Activated T-helper 17 cell treated with anti-CD3 and anti-CD28 coated beads, Interleukin-2, amount 50 U/mL, for 72 hours (primary cell): ENCODE measurements at places on chromosomes 5 and 9. TPM values are rescaled to one million over a fixed set of nuclear protein-coding genes. Genes with fewer than 3 reads are reported as not detected.

GRCh38 chr9:7196467-7196866 lies 438.7 kb downstream of the KDM4C start:
- ATAC-seq, result peak; percentile 26

GRCh38 chr5:179777909-179778308 lies 15.9 kb upstream of the LTC4S start:
- no peak for ATAC-seq

- ATAC-seq, result peak; percentile 3
Measured at GRCh38 chr5:176916337-176916736, 17.2 kb upstream of the HK3 start.

DNA sequence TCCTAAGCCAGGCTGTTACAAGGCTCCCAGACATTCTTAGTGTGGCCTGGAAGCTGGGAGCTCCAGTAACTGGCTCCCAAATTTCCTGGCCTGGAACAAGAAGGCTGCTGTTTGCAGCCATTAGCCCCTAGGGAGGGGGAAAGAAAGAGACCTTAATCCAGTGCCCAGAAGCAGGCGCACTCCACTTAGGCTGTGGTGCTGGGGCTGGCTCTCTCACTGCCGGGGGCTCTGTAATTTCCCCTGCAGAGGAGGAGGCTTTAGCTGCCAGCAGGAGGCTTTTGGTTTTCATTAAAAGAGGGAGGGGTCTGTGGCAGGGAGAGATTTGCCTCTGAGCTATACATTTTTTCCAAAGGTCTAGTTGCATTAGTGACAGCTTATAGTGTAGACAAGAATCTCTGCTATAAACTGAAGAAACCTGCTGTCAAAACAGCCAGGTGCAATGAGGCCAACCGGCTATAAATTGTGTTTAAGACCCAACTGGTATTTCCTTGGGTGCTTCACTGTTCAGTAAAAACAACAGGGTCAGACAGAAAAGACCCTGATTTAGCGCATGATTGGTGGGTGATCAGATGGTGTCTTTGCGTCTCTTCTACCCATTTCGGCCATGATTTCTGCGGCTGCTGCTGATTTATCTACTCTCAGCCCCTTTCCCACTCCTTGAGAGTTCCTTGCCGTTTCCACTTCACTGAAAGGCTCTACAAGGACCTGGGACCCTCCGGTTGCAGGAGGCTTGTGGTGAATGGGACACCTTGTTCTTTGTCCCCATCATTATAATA lies 254.6 kb downstream of the AOPEP start:
- no peak for ATAC-seq

DNA sequence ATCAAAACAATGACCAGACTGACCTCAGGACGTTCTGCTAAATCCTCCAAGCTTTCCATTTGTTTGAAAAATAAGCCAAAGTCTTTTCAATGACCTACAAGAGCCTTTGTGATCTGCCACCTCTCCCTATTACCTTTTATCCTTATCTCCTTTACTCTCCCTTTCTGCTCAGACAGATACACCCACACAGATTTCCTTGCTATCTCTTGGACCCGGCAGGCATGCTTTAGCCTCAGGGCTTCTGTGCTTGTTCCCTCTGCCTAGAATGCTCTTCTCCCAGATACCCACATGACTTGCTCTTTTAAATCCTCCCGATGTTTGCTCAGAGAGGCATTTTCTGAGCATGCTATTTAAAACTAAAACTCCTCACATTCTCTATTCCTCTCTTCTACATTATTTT lies 8.9 kb upstream of the ELOVL7 start:
- ATAC-seq, result no peak

Gene UBE2QL1
- total RNA-seq, result not detected

DNA sequence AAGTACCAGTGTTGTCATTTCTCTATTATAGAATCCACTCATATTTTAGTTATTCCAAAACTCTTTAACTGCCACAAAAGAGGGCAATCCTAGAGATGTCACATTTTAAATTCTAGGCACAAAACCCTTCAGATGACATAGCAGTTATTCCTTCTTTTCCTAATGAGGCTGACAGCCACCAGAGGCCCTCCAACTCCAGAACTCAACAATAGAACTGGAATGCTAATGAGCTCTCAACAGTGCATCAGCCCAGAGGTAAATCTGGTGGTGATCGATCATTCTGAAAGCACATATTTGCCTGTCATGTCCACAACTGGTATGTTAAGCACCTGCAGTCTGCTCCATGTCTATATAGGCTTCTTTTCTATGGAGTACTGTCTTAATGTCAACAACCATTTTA lies 40.2 kb upstream of the RAB3C start:
- ATAC-seq, result no peak

DNA sequence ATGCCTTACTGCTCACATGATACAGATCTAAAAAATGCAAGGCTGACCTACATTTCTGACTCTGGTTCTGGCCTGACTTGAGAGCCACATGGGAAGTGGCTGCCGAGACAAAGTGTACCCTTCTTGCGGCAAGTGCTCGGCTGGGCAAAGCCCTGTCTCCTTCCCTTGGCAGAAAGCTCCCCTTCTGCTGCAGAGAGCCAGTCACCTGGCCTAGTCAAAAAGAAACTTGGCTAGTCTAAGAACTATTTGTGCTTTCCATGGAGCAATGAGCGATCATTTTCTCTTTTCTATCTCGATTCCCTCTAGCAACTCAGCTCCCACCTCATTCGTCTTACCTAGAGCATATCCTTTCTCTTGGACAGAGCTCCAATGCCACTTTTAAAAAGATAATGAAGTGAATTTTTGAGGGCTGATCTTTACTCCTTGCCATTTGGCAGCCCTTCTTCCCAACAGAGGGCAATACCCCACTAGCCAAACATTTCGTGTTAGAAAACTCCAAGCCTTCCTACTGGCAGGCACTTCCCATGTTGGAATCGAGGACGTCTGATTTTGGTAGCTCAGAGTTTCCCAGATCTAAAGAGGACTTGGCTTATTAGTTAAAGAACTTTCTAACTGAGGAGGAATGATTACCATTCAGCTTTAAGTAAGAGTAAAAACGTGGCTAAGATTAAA lies 108.1 kb upstream of the PRRC1 start:
- ATAC-seq, result no peak

DNA sequence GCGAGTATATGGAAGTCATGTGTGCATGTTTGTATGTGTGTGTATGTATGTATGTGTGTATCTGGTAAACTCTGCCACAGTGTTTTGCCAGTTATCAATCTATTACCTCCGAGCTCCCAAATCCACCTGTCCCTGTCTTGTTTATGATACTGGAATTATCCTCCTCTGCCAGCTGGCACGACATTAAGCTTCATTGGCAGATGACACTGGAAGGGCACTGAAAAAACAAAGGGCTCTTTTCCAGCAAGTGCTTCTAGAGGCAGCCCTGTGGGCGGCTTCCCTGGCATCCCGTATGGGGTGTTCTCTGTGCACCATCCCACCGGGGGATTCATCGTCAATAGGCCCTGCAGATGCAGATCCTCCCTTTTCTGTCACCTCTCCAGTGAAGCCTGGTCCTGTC lies 221.5 kb downstream of the MSX2 start:
- ATAC-seq, result no peak

Gene OTULIN
- total RNA-seq, result 67.2 TPM

Gene PCBD2
- total RNA-seq, result 7.8 TPM

Gene FAM81B
- total RNA-seq, result not detected

- no peak for ATAC-seq
Measured at GRCh38 chr5:54180630-54181031, 129.7 kb downstream of the ARL15 start.

Gene NFIB
- 0.15 TPM for total RNA-seq

- ATAC-seq, result no peak
Measured at GRCh38 chr9:80707120-80707519, 982.2 kb downstream of the TLE1 start.

- ATAC-seq, result peak; percentile 84
Measured at GRCh38 chr5:176543428-176544182, 5.5 kb upstream of the CDHR2 start.
